ENCODE measurements at places on chromosomes 7 and 10.

DNA sequence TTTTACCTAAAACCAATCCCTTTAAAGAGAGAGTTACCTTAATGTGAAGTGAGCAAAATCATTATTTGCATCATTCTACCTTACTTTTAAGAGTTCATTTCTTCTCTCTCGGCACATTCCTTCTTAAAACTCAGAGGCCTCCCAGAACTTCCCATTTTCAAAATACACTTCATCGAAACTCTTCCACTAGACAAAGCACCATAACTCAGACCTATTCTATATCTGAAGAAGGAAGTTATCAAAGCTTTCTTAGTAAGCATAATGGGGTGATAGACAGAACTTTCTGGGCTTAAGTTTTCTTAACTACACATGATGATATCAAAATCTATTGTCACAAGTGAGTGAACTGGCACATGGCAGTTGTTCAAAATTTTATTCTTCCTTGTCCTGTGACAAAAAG is 24.6 kb upstream of the GNAT3 start:
- DNase-seq, result no peak

DNA sequence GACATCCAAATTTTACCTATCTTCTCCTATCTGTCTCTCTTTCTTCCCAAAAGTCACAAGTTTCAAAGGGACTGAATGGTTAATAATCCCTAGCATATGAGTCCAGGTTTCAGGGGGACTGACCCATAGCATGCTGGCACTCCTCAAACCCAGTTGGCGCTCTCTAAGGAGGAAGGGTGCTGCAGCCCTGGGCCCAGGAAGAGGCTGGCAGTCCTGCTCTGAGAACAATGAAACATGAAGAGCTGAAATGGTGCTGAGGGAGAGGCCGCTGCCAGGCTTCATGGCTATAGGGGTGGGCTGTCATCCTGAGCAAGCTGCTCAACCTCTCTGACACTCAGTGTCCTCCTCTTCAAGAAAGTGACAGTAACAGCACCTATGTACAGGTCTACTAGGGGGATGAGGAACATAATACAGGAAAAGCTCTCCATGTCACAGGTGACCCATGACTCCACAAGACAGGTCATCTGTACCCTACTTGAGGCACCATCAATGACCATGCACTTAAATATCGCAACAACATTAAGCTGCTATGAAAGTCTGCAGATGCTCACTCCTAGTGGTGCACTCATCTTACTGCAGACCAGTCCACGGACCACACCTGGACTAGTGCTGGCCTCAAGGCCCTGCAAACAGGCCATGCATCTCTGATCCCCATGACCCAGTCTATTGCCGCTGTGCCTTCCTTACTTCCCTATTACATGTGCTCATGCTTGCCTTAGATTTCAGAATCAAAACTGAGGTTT is 17.0 kb downstream of the COBL start:
- DNase-seq, result no peak

GRCh38 chr7:65449505-65449852 is 75.8 kb downstream of the ZNF92 start:
- DNase-seq, result no peak

- no peak for DNase-seq
Measured at GRCh38 chr7:13139436-13139835, 452.0 kb downstream of the ARL4A start.

GRCh38 chr10:117684672-117685211 is 142.2 kb downstream of the EMX2 start:
- no peak for DNase-seq

DNA sequence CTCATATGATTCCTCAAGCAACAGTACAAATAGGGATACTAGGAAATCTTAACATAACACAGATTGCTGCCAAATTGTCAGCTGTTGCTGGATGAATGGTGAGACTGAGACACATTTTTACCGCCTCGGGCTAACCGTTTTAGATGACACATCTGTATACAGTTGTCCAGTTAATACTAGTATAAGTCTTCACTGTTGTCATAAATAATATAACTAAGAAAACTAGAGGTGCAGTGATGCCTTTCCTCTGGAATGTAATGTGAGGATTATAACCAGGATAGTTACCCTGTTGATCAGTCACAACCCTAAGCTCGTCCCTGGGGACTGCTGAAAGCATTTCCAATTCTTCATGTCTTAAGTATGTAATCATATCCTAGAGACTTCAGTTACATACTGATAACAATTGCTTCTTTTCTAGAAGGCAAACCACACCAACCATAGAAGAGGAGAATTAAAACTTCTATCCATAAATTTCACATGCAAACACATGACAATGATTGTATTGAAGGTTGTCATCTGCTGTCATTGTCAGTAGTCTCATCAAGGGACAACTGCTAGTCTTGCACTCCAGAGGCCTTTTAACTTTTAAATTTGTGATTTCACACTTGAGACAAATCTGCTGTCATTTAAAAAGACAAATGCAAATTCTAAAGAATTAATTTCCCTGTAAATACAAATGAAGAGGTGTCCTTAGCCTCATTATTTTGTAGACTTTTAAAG is 100.4 kb upstream of the SEMA3D start:
- no peak for DNase-seq

GRCh38 chr7:40315277-40315676 is 180.5 kb downstream of the SUGCT start:
- DNase-seq, result no peak

DNA sequence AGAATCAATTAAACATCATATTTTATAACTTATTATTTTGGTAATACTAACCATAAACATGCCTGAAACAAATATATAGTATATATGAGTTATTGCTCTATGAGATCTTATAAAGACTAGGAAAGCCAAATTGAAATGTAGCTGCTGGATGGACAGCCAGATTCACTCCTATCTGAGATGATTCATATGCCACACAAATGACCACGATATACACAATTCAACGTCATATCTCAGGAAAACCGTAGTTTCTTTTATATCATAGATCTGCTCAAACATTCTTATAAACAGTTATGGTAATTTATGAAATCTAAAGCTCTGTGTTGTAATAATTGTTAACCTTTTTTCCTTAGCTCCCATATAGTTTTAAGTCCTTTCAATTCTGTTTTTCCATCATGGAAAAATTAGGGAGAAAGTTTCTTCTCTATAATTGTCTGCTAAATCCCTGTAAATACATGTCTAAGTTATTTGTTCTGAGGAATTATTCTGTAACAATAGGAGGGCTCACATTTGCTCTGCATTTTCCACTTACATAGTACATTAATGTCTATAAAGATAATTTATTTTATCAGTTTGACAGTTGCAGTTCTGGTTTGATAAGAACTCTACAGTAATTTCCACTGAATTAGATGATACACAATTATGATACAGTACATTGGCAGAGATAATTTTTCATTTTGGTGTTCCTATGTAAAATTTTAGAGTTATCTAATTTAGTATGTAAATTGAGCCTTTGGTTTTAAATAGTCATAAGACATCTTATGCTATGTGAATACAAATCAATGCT is 42.7 kb downstream of the GNAT3 start:
- DNase-seq, result no peak

- DNase-seq, result no peak
Measured at GRCh38 chr10:100736809-100737354, 8.5 kb upstream of the PAX2 start.

DNA sequence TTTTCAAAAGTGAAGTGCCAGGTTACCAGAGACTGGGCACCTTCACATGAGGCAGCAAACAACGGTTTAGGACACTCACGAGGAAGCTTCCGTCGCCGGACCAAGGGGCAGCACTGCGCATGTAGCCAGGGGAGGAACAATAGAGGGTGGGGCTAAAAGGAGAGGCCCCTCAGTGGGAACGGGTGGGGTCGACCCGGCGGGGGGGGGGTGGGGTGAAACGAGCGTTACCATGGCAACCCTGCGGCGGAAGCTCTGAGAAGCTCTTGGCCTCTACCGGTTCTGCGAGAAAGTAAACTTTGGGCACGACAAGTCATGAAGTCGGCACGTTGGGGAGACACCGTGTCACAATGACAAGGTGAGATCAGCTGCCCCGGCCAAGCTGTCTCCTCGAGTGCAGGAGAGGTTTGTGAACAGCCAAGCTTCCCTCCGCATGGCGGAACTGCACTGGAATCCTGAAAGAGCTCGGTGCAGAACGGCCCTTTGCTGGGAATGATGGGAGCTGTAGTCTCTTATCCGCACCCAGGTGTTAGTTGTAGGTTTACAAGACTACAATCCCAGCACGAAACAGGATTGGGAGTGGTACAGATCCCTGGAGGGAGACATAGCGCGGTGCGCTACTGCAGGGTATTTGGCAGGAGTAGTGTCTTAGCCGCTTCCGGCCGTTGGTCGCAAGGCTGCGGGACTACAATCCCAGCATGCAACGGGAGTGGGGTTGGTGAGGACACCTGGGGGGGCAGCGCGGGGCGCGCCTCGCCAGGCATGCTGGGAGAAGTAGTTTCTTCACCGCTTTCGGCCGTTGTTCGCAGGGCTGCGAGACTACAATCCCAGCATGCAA is 72.8 kb upstream of the ZNF722 start:
- peak; percentile 18 for DNase-seq

Data from foreskin melanocyte (primary cell).